Left kidney (tissue), 8 donors: ENCODE measurements at places on chromosomes 6 and 20. TPM values are rescaled to one million over a fixed set of nuclear protein-coding genes. Genes with fewer than 3 reads are reported as not detected.

DNA sequence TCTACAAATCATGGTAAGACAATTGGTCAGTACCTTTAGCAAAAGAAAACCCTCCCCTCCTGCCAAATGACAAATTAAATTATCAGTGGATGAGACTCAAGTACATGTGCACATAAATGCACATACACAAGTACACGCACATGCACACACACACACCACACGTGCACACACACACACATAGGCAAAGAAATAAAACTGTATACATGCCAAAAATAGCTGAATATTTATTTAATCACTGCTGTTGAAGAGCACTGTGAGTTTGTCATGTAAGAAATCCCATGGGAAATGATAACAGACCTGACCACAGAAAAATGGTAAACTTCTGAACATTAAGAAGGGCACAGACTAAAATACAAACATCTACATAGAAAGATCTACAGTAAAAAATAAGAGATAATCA, 46.6 kb upstream of the TNFAIP3 start:
- no peak for DNase-seq

Gene CYP24A1
- polyA plus RNA-seq, result 2.9 TPM

Gene XKR7
- 0.35 TPM for polyA plus RNA-seq

GRCh38 chr6:138656364-138657064, 117.1 kb upstream of the CCDC28A start:
- no peak for DNase-seq

DNA sequence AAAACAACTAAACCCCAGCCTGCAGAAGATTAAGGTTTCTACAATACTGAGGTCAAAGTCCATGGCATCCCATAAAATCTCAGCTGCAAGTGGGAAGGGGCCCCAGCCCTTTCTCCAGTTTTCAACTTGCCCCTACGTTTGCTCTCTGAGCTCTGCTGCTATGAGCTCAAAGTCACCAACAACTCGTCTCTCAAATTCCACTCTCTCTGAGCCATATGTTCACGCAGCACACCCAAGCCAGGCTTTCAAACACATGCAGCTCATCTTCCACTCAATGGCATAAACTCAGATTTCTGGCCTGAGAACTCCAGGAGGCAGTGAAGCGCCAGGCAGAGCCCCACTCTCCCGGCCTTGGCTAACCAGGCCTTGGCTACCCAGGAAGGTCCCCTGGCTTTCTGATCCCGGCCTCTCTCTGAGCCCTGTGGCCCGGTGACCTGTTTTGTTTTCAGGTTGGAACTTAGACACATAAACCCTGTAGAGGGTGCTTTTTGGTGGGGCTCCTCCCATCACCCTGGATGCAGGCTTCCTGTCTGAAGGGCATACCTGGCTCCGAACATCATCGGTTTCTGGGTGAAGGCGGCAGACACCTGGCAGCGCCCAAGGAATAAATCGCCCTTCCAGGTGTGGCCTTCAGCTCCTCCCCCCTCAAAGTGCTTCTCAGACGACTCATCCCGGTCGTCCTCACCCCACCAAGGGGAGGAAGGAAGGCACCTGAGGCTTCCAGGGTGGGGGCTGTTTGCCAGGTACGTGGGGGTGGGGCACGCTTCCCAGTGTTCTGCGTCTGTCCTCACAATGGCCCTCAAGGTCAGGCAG, 12.4 kb downstream of the SLC22A23 start:
- no peak for DNase-seq

Gene SLA2
- polyA plus RNA-seq, result 0.18 TPM

DNA sequence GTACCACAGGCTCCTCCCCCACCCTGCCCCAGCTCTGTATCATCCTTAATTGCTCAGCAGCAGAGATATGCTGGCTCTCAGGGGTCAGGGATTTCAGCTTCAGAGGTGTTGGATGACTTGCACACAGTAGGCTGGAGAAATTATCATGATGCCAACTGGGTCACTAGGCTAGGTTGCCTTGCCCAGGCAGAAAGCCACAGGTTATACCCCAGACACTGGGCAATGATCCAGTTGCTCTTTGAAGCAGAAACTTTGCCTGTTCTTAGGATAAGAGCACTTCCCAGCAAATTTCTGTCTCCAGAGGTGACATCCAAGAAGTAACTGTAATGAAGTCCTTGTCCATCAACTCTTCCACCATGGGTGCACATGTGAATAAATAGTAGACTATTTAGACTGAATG, 38.3 kb upstream of the SCML4 start:
- DNase-seq, result no peak

Gene RRP36
- 63.6 TPM for polyA plus RNA-seq

- no peak for DNase-seq
Measured at GRCh38 chr20:36098364-36098763, 56.2 kb upstream of the EPB41L1 start.

GRCh38 chr20:3339076-3339475, 68.4 kb downstream of the DNAAF9 start:
- DNase-seq, result no peak

DNA sequence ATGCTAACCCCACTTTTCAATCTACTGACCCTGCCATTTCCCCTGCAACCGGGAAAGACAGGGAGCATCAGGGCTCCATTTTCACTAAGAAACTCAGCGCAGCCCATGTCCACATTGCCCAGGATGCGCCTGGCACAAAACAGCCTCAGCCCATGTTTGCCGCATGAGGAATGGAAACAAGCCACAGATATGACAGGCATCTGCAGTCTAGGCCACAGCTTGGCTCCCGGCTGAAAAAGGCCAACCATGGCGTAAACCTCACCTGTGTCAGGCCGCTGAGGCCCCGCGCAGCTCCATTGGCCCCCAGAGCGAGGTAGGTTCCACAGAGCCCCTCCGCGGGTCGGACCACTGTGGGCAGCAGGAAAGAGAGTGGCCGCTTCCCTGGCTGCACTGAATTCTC, 21.7 kb downstream of the GGT7 start:
- DNase-seq, result no peak

Gene HFE
- polyA plus RNA-seq, result 9.4 TPM

- DNase-seq, result no peak
Measured at GRCh38 chr6:8325743-8326142, 109.6 kb downstream of the SLC35B3 start.

- no peak for DNase-seq
Measured at GRCh38 chr6:34583461-34583860, 27.3 kb upstream of the SPDEF start.

Gene C4B
- 22.3 TPM for polyA plus RNA-seq

DNA sequence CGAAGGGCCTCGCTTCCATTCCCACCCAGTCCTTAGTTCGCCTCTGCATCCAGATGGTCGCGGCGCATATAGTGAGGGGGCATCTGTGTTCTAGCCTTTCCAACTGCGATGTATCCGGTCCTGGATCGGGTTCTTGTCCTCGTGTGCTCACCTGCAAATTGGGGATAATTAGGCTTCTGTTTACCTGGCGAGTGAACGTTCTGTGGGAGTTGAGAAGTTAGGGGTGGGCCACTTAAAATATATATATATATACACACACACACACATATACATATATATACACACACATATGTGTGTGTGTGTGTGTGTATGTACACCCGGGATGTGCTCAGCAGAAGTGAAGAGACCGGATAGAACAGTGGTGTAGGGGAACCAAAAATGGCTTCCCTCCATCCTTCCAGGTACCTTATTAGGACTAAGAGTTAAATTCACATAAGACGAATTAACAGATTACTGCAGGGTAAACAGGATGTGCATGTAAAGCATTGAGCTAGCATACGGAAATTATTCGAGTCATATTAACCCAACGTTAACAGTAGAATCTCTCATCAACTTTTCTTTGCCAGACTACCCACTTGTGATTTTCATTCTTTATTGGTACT, 537 bp downstream of the CSTF1 start:
- no peak for DNase-seq

Gene DEFB132
- polyA plus RNA-seq, result 0.07 TPM

DNA sequence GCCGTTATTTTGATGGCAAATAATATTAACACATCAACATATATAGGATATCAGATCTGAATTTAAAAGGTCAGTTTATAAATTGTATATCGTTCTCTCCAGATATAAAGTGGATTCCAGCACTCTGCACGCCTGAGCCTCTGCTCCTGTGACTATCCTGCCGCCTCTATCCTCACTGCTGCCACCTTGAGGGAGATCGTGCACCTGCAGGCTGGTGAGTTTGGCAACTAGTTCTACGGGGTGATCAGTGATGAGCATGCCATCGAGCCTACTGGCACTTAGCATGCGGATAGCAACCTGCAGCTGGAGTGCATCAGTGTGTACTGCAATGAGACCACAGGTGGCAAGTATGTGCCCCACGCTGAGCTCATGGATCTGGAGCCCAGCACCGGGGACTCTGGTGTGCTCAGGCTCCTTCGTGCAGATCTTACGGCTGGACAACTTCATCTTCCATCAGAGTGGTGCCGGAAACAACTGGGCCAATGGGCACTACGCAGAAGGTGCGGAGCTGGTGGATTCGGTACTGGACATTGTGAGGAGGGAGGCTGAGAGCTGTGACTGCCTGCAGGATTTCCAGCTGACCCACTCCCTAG, 84.9 kb downstream of the FBXO5 start:
- peak; percentile 28 for DNase-seq

DNA sequence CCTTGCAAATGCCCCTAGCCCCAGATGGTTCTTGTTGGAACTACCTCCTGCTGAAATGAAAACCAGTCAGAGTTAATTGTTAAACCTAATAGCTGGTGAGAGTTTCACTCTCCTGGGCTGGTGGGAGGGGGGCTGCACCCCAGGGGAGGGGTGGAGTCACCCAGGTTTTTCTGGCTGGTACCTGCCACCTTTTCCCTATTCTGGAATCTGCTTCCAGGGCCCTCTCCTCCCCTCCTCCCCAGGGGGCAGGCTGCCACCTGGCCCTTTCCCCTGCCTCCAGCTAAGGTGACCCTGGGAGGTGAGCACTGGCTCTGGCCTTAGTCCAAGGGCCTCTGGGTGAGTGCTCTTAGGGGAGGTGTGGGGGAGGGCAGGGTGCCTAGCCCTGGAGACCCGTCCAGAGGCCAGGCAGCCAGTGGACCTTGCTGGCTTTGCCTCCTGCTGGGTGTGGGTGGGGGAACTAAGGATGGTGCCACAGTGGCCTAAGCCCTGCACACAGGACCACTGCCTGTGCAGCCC, 48.8 kb upstream of the EPB41L1 start:
- DNase-seq, result peak; percentile 64

Gene TBX18
- 12.5 TPM for polyA plus RNA-seq

GRCh38 chr6:137827977-137828810, 38.9 kb upstream of the TNFAIP3 start:
- no peak for DNase-seq

- no peak for DNase-seq
Measured at GRCh38 chr20:62989201-62989601, 17.6 kb downstream of the BHLHE23 start.

Gene SCGN
- polyA plus RNA-seq, result 0.12 TPM

- no peak for DNase-seq
Measured at GRCh38 chr6:92820601-92821000, 598.8 kb downstream of the EPHA7 start.

Gene SNRPB
- 125 TPM for polyA plus RNA-seq

Gene ENPP5
- polyA plus RNA-seq, result 20.1 TPM

Gene VIP
- polyA plus RNA-seq, result 1.6 TPM

Gene PLN
- polyA plus RNA-seq, result 4.8 TPM

DNA sequence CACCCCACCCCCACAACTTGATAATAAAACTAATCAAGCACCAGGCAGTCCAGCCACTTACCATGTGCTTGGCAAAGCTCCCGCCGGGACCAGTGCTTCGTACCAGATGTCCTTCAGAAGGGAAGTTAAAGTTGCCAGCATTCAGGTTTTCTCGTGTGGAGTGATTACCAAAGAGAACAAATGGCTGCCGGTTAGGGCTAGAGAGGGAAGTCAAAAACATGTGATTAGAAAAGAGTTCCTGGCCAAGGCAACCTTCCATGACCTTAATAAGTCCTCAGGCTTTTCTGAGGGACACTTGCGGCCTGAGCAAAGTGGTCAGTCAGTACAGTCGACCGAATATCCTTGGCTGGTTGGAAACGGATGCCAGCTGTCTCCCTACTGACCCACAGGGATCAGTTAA, 67.0 kb downstream of the DNAAF9 start:
- DNase-seq, result no peak

Gene RHAG
- polyA plus RNA-seq, result 0.96 TPM

GRCh38 chr6:137853569-137854213, 13.4 kb upstream of the TNFAIP3 start:
- DNase-seq, result no peak

Gene HLA-DRB1
- polyA plus RNA-seq, result 16.1 TPM

- no peak for DNase-seq
Measured at GRCh38 chr20:48909910-48910309, 11.6 kb upstream of the ARFGEF2 start.

Gene PRIM2
- 23.0 TPM for polyA plus RNA-seq

GRCh38 chr6:35497571-35498421, 917 bp upstream of the TEAD3 start:
- peak; percentile 79 for DNase-seq

GRCh38 chr20:35311409-35311808, 19.2 kb upstream of the FAM83C start:
- no peak for DNase-seq

DNA sequence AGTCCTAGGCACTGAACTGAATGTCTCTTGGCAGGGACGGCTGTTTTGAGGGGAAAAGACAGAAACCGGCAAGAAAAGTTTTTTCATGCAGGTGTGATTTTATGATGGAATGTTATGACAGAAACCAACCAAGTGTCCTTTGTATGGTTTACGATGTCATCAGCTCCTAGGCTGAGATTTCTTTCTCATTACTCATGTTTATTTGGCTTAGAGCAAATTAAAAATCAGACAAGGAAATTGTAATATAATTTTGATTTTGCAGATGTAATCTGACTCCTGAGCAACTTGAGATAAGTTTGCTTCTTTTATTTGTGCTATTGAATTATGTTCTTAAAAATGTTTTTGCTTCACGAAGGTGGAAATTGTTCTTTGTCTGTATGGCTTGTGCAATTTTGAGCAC, 58.8 kb upstream of the MAP3K7 start:
- no peak for DNase-seq

DNA sequence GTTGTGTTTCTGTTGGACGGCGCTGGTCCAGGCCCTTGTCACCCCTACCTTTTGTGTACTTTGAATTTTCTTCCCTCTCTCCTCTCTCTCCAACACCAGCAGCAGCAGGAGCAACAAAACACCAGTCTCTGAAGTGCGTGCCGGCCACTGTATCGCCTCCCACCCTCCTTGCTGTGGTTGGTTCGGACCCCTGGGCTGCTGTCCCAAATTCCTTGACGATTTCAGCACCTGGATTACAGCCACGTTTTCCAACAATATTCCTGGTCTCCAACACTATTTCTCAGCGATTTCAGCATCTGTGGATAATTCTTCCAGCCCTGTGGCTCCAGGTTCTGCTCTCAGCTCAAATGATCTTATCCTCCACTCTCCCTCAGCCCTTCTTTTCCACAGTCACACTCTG, 11.8 kb downstream of the MAS1 start:
- no peak for DNase-seq

- no peak for DNase-seq
Measured at GRCh38 chr20:33732166-33732970, 572 bp downstream of the ZNF341 start.

Gene GJA10
- not detected for polyA plus RNA-seq

GRCh38 chr6:24981386-24981760, 45.6 kb upstream of the RIPOR2 start:
- no peak for DNase-seq

Gene TRIM27
- 101 TPM for polyA plus RNA-seq

GRCh38 chr20:45036044-45036755, 64.7 kb downstream of the KCNS1 start:
- DNase-seq, result no peak

Gene VSTM2L
- polyA plus RNA-seq, result 0.76 TPM

- DNase-seq, result no peak
Measured at GRCh38 chr6:16031278-16031981, 97.5 kb upstream of the MYLIP start.

GRCh38 chr6:273551-274058, 18.7 kb upstream of the DUSP22 start:
- no peak for DNase-seq

GRCh38 chr6:43020847-43021246, 576 bp upstream of the RRP36 start:
- DNase-seq, result no peak
